T-helper 22 cell (primary cell): ENCODE measurements at places on chromosomes 5 and 9.

DNA sequence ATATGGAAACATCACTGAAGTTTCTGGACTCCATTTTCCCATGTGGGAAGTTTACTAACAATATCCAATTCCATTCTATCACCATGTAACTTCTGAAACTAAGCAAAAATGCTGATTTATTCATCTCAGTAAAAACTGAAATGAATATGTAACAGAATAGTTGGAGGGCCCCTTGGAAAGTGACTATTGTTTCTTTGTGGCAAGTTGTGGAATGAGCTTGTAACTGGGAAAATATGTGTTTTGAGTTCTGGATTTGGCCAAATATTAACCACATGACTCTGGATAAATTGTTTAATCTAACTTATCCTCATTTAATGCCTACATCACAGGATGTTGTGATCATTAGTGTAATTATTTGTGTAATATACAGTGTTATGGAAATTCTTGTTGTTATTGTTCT lies 619.3 kb downstream of the TLE4 start:
- DNase-seq, result no peak

DNA sequence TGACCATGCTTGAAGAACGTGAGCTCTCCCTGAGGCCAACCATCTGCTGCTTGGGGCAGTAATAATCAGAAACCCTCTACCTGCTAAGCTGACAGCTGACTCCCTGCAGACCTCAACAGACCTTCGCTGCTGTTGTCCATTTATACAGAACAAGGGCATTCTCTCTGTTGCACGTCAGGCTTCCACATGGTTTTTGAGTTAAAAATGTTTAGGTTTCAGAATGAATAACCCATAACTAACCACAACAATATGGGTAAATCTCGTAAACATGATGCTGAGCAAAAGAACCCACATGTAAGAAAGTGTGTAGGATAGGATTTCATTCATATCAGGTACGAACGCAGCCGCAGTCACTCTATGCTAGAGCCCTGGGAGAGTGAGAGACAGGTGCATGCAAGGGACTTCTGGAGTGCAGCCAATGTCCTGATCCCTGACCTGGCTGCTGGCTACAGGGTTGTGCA lies 348.5 kb downstream of the MED10 start:
- DNase-seq, result no peak

DNA sequence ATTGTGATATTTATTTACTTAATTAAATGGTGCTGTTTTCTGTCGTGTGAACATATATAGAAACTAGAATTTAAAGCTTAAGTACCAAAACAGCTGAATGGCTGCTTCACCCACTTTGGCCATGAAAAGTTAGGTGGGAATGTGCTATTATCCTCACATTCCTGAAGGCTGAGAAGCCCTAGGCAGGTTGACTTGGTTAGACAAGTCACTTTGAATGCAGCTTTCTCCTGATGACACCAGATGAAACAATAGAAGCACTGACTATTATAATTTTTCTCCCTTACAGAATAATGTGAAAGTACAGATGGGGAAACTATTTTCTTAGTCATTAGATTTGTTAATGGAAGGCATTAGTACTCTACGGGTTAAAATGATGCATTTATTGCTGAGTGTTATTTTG lies 65.1 kb upstream of the C5orf46 start:
- DNase-seq, result no peak

GRCh38 chr5:59833448-59833847 lies 60.1 kb downstream of the PDE4D start:
- no peak for DNase-seq

- DNase-seq, result no peak
Measured at GRCh38 chr5:143524338-143524945, 121.0 kb upstream of the NR3C1 start.
